ENCODE measurements at places on chromosomes 6 and 20.

- DNase-seq = no peak
Observed at GRCh38 chr6:104095661-104096416, 763.9 kb downstream of the HACE1 start.

- no peak for DNase-seq
Observed at GRCh38 chr6:29490552-29490951, 2.8 kb upstream of the MAS1L start.

DNA sequence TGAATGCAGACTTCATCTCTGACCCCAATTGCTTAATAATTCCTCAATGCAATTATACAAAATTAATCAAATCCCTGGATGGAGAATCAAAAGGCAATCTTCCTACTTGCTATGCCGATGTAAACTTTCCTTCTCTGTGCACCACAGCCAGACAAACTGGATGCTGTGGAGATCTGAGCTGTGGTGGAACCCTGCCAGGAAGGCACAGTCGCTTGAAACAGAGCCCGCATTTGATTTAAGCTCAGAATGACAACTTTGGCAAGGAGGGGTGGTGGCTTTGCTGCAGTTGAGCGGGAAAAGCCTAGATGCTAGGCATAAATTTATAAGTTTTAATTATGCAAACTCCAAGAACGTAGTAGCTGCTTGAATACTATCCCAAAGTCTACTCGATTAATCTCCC is 190.8 kb downstream of the MTFR2 start:
- DNase-seq = no peak

DNA sequence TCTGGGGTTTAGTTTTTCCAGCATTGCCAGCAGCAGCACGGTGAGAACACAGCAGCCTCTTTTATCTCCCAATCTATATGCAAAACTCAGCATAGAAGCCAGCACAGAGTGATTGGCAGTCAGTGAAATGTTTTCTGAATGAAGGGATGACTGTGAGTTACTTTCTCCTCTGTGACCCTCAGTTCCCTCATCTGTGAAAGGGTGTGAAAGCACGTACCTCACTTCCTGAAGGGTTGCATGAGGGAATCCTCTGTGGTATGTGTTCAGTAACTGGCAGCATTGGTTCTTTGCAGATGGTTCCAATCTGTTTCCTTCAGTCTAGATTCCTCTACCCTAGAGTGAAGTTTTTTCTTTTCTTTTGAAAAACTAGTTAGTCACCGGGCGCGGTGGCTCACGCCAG is 40.0 kb downstream of the EFCAB8 start:
- no peak for DNase-seq

DNA sequence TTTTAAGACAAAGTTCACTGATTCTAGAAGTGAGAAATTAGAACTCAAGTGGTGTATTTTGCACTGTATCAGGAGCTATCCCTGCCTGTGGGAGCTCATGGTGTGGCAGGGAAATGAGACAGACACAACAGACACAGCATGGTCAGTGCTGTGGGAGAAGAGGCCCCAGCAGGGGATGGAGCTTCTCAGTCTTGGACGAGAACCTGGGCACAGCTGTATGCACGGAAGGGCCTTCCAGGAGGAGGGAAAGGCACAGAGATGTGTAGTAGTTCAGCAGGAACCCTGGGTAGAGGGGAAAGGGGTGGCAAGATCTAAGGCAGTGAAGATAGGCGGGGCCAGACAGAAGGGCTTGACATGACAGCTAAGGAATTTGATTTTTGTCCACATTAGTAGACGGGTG is 48.8 kb upstream of the KIF25 start:
- DNase-seq = no peak

GRCh38 chr6:101883505-101883904 is 490.0 kb downstream of the GRIK2 start:
- DNase-seq = no peak

DNA sequence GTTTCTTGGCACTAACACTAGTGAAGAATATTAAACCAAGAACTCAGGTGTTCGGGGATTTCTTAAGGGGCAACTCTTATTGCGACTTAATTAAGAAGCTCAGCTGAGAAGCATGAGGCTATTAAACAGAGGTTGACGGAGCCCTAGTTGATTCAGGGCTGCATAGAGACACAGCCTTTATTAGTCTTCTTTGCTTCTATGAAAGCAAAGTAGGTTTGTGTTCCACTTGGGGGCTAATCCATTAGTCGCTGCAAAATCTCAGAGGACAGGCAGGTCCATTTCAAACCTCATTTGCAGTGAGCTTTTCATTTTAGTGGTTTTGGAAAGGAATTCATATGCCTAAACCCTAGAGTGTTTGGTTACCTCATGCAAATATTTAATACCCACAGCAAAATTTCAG is 506.6 kb upstream of the SULF2 start:
- no peak for DNase-seq

GRCh38 chr6:25816252-25816651 is 15.6 kb downstream of the SLC17A1 start:
- no peak for DNase-seq

Measured in NCI-H524 treated with DMSO at 0.1 percent for 48 hours (cell line).